ENCODE measurements at places on chromosomes 2 and 18.

- no peak for DNase-seq
Observed at GRCh38 chr2:180122874-180123273, 115.8 kb upstream of the CWC22 start.

DNA sequence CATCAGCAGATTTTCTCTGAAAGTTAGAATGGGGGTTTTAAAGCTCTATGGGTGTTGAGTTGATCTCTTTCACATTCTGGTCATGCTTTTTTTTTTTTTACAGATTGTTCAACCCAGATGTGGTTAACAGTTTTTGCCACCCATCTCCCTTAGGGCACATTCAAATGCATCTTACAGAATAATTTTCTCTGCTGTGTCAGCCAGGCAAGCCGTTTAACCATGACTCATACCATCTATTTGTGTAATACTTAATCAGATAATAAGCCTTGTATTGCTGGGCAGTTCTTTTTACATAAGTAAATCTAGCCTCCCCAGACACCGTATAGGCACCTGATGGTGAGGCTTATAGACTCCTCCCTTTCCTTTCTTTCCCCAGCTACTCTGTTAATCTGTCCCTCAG is 62.0 kb downstream of the TGIF1 start:
- peak; percentile 87 for DNase-seq

DNA sequence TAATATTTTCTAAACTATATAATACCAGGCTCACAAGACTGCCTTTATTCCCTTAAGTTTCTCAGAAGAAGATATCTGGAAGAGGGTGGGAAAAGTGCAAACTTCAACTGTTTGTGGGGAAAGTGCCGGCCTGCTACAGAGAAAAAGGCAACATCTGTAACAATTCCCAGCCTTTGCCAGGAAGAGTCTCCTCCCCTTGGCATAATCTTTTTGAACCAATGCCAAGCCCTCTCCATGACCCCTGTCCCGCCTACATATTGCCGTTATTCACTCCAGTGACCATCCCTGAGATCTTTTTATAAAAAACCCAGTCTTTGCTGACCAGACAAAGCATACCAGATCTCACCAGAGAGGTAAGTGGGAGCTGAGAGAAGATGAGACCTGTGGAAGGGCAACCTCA is at the start of gene REG3G:
Gene REG3G, plus strand, starts transcription at position 282 of the 400 bp plus-strand sequence. CDS start 392 bp downstream, outside the sequence.
- DNase-seq: no peak

- no peak for DNase-seq
Observed at GRCh38 chr2:141021611-141022010, 1109.2 kb downstream of the LRP1B start.

DNA sequence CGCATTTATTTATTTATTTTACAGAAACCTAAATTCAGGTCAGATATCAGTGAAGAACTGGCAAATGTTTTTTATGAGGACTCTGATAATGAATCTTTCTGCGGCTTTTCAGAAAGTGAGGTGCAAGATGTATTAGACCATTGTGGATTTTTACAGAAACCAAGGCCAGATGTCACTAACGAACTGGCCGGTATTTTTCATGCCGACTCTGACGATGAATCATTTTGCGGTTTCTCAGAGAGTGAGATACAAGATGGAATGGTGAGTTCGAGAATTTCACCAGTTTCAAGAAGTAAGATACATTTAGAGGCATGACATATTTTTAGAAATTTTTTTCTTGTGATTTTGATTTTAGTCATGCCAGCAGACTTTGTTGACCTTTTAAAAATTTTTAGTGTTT is 4.6 kb downstream of the CDCA7 start:
- peak; percentile 13 for DNase-seq

- no peak for DNase-seq
Observed at GRCh38 chr2:219596954-219597551, 604 bp upstream of the STK11IP start.

DNA sequence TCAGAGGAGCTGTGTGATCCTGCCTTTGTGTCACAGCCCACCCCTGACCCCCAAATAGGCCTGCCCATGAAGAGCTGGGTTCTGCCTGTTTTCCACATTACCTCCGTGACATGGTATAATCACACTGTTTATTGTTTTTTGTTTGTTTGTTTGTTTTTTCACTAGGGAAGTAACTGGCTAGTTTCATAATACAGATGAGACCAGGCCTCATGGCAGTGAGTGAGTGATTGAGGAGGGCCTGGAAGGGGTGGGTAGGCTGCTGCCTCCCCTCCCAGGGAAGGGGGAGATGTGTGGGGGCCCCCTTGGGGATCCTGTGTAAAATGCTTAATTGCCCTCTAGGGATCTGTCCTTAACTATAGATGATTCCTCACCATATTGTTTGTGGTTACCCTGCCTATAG is 190.5 kb downstream of the LDLRAD4 start:
- DNase-seq: no peak

GRCh38 chr2:164186591-164186990 is 434.7 kb downstream of the GRB14 start:
- no peak for DNase-seq

DNA sequence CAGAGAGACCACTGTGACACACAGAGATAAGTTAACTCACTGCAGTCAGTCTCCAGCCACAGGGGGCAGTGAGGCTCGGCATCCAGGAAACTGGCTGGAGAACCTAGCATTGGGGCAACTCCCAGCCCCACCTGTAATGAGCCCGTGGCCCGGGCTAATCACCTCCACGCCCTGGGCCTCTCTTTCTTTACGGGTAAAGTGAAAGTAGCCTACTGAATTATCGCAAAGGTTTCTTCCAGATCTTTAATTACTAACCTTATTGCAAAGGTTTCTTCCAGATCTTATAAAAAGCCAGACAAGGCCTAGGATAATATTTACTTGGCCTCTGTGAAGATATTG is 45.7 kb upstream of the ACAA2 start:
- DNase-seq: no peak

- peak; percentile 56 for DNase-seq
Observed at GRCh38 chr18:21735452-21736015, 5.1 kb upstream of the MIB1 start.

GRCh38 chr2:116935097-116935814 is 879.2 kb upstream of the DDX18 start:
- DNase-seq: no peak

DNA sequence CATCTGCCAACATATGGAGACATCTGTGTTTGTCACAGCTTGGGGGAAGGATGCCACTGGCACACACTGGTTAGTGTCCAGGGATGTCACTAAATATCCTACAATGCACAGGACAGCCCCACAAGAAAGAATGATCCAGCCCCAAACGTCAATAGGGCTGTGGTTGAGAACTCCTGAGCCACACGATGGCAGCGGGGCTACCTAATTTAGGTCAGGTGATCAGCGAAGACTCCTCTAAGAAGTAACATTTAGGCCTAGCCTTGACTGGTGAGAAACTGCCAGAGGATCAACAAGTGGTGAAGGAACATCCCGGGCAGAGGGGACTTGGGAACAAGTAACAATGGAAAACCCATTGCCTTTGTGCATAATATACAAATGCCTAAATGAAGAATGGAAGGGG is 5.0 kb upstream of the TGIF1 start:
- no peak for DNase-seq

- no peak for DNase-seq
Observed at GRCh38 chr2:151083856-151084795, 177.5 kb downstream of the RBM43 start.

- DNase-seq: no peak
Observed at GRCh38 chr2:96683972-96684820, 41.6 kb downstream of the FER1L5 start.

DNA sequence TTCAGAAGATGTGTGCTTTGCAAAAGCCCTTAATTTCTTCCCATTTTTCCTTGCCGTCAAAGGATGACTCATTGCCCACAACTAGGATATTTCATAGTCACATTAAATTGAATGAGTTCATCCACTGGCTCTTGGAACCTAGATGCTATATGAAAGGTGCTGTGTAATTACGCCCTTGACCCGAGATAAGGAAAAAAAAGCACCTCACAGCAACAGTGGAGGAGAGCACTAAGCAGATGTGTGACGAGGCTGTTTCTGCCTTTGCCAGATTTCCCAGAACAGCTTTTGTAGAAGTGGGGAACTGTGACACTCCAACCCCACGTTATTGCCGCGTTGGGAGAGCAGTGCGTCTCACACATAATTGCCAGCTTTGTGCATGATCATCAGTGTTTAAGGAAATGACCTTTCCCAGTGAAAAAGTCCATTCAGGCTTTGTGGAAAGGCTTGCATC is 33.3 kb upstream of the TMEM87B start:
- peak; percentile 47 for DNase-seq

DNA sequence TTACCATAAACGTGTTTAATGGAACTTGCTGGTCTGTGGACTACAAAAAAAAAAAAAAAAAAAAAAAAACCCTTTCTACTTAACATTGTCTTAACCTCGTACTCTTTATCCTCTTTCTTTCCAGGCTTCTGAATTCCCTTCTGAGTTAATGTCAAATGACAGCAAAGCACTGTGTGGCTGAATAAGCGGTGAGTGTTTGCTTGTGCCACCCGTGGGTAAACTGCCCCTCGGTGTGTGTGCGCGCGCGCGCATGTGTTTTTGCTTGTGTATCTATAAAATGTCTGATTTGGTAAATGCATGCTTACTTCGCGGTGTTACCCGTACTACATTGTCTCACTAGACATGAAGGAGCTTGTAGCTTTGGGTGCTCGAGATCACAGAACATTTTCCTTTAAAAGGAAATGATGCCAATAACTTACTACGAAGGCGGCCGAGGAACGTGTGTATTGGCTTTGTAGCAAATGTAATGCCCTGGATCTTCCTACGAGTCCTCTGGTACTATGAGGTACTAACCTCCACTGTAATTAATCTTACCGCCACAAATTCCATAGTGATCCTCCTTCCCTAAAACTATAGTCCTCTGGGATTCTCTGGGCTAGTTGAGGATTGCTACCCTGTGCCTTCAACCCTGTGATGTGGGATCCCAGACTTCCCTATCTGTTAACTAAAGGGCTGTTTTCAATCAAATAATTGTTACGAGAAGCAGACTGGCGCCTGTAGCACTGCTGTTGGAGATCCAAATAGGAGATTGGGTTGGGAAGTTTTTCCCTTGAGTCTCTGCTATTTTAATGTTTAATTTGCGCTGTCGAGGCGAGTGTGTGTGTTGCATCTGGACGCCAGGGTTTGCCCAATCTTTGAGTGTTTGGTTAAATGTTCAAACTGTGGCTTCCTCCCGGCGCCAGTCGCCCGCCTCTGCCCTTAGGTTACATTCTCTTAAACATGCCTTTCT is 1.1 kb downstream of the ID2 start:
- peak; percentile 54 for DNase-seq

GRCh38 chr2:85853499-85854165 is 35.2 kb downstream of the ST3GAL5 start:
- no peak for DNase-seq

DNA sequence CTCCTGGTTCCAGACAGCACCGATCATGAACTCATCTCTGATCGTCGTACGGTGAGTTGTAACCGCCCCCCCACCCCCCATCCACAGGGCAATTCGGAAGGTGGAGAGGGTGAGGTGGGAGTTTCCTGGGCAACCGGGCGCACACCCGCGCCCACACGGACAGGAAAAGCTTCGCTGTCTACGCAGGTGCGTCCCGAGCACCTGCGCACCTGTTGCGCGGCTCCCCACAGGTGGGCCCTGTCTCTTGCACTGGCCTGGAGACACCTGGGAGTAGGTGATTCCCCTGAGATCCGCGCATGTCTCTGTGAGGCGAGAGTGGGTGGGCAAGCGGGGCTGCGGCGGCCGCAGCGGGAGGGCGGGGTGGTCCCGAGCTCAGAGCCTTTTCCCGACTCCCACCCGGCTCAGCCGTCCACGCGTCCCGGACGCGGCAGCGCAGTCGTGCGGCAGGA is 459 bp upstream of the ATP6V1C2 start:
- no peak for DNase-seq

- no peak for DNase-seq
Observed at GRCh38 chr2:184945824-184946223, 347.5 kb downstream of the ZNF804A start.

GRCh38 chr2:119943058-119943457 is 69.8 kb upstream of the EPB41L5 start:
- no peak for DNase-seq

DNA sequence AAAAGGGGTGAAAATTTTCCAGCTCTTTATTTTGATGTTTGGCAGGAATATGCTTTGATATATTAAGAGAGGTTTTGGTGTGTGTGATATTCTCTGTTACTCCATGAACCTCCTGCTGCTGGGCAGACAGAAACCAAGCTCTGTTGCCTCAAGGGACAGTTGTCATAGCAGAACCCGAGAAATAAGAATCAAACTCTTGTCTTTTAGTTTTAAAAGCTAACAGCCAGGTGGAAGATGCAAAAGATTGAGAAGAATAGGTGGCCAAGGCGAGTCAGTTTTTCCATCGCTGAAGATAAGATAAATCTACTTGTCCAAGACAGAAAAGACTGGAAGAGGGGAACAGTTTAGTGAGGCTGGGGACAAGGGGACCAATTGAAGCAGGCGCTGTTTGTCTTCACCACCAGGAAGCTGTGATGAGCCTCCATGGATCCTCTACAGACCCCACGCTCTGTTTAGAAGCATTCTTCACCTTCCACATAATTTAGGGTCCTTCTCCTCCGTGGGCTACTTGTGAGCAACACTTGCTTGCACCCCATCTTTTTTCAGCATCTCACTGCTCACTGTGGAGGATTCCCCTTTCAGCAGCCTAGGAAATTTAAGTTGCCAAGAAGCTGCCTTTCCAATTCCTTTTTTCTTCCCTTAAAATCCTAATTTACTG is 23.9 kb downstream of the PMAIP1 start:
- no peak for DNase-seq

DNA sequence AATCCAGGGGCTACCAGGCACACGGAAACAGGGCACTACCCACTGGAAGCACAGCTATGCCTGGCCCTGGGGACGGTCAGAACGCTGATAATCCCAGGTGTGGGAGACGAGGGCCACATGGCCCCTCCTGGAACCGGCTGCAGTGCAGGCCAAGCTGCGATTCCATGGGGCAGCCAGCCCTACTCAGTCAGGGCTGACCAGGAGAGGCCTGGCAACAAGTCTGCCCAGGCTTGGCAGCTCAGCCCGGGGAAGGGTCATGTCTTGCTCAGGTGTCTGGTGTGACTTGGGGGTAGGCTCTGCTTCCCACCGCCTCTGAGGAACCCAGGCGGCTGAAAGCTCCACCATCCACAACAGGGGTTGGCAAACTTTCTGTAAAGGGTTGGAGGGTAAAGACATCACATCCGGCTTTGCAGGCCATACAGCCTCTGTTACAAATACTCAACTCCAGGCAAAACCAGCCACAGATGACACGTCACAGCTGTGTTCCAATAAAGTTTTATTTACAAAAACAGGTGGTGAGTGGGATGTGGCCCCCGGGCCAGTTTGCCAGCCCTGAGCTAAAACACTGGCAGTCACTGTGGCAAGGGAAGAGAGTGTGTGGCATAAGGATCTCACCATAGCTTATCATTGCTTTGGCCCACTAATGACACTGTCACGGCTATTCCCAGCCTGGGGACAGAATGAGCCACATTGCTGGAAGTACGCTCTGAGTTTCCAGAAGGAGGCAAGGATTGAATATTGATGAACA is 85.2 kb downstream of the NDUFA10 start:
- no peak for DNase-seq

- DNase-seq: no peak
Observed at GRCh38 chr2:109434351-109434750, 179.4 kb downstream of the SEPTIN10 start.

GRCh38 chr2:236689981-236690380 is 120.4 kb downstream of the ACKR3 start:
- DNase-seq: no peak

GRCh38 chr18:8824846-8825245 is 119.5 kb downstream of the MTCL1 start:
- no peak for DNase-seq

GRCh38 chr18:27839141-27839540 is 337.8 kb downstream of the CDH2 start:
- peak; percentile 95 for DNase-seq

All from EL (cell line).